ENCODE measurements at places on chromosomes 6 and 20.

DNA sequence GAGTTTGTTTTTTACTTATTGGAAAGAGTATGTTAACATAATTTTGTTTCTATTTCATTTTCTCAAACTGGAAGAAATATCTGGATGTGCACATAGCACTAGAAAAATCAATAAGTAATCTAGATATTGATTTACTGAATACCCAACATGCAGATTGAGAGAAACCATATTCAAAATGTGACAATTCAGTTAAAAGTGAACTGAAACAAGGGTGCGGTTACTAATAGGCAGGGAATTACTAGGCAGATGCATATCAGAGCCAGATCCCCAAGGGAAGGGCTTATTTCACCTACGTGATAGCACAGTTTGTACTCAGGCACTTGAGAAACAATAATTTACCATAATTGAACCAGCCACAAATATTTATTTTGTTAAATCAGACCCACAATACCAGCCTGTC is 493.1 kb upstream of the FLRT3 start:
- DNase-seq, result no peak

DNA sequence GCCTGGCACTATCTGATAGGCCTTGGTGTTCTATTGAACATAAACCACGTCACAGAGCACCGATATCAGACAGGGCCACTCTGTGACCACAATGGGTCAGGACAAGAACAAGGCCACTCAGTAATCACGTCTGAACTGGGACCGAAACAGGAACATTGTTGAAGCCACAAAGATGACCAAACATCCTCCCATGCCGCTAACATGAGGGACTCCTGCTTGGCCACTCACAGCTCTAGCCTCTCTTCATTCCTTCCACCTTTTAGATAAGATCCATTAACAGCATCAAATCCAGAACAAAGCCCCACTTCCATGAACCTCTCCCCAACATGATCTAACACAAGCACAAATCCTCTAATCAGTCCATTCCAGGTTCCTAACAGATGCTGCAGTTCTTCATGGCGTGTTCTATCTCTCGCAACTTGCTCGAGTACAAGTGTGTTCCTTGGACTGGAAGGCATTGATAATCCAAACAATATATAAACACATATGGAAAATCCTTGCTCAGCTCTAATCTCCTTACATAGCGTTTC is 7.4 kb downstream of the SIRT5 start:
- no peak for DNase-seq

DNA sequence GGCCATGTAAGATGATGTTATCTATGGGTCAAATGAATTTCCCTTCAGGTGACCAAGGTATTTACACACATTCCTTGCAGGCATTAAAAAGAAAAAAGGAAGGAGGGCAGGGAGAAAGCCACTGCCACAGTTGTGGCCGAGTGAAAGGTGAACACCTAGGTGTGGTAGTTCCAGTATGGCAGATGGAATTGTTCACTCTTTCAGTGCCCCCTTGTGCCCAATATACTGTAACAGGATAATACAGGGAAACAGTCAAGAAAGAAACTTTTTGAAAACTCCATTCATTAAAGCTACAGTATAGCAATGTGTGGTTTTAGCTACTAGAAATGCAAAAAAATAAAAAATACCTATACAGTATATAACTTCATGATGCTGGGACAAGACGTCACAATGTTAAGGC is 52.1 kb downstream of the BMP2 start:
- no peak for DNase-seq

DNA sequence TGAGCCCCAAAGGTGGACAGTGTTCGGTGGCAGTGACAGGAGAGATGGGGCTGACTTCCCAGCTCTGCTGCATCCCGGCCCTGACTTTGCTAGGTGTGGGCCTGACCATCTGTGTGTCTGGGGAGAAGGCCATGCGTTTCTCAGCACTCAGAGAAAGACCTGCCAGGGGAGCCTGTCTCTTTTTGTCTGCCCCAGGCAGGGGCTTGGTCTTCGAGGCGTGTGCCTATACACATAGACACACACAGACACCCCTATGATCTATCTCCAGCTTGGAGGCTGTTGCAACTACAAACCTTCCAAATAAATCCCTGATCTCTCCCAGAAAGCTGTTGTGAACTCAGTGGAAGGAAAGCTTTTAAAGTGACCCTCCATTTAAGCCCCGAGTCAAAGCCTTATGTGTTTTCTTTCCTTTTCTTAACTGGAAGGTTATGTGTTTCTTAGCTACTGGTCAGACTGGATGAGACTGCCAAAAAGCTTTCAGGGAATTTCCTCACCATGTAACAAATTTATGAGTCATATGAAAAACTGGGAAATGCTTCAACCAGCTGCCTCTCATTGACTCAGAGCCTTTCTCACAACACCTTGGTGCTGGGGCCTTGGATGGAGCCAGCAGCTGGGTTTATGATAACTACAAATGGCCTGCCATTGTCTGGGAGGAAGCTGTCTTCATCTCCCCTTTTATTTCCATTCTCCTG is 102.6 kb downstream of the CDC5L start:
- no peak for DNase-seq

- no peak for DNase-seq
These were observed 23.0 kb upstream of the NFATC2 start for GRCh38 chr20:51565298-51566144.

DNA sequence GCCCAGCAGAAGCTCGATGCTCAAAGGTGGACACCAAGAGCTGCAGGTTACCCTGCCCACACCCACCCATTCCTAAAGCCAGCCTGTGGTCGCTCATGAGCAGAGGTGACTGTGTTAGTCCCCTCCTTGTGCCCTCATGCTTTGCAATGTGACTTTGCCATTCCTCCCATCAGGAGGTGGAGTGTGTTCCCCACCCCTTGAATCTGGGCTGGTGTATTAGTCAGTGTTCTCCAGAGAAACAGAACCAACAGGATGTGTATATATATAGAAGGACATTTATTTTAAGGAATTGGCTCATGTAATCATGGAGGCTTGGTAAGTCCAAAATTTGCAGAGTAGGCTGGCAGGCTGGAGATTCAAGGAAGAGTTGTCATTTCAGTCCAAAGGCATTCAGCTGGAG is 54.4 kb upstream of the RNF24 start:
- DNase-seq, result no peak

DNA sequence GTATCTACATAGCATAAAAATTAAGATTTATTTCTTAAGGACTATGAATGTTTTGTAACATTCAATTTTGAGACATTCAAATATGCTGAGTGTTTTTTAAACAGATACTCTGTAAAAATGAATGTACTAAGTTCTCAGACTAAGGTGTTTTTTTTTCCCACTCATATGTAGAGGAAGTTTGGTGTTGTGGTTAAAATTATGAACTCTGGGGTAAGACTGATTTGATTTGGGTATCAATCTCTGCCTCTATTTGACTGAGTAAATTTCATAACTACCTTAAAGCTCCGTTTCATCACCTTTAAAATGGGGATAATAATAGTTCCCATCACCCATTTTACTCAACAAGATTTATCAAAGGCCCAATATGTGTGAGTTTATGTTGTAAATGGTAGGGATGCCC is 386.6 kb upstream of the FLRT3 start:
- DNase-seq, result no peak

DNA sequence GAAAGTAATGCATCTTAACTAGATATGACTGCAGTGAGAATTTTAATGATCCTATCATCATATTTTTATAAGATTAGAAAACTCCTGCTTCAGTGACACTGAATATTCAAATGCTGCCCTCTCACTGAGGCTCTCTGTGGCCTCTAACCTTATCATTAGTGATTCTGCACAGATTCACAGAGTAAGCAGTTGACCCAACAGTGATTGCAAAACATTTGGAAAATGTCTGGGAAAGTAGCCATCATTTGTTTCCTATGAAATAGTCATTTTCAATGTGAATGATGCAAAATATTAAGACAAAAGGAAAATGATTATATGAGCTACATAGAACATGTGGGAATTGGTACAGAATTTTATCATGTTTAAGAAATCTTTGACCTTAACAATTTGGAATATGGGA is 210.3 kb downstream of the TBX18 start:
- DNase-seq, result no peak

GRCh38 chr6:121247386-121247785 is 86.9 kb downstream of the TBC1D32 start:
- DNase-seq, result no peak

GRCh38 chr6:29943053-29943966 is 978 bp downstream of the HLA-A start:
- no peak for DNase-seq

DNA sequence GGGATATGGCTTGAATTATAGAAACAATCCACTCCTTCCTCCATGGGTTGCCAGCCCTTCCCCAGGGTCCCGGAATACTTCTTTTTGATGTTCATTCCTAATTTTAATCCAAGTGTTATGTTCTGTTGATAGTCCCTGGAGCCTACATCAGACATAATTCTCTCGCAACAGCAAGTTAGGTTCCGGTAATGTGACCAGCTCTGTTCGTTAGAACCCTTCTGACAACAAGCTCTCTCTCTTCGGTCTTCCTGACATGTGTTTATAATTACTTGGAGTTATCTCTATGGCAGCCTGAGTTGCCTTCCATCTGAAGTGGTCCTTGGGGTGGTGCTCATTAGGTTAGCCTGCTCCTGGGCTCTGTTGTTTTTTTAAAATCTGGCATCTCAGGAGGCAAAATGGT is 506.9 kb upstream of the JARID2 start:
- DNase-seq, result no peak

- no peak for DNase-seq
These were observed 3.4 kb downstream of the VARS2 start for GRCh38 chr6:30917487-30917886.

GRCh38 chr20:63216849-63217471 is 1.0 kb upstream of the YTHDF1 start:
- DNase-seq, result no peak
